T-helper 1 cell treated with Interleukin-12 subunit alpha and Interleukin-12 subunit beta and Interleukin-4 antibody, amounts not matched to agents 30 ng/mL and 1 ng/mL, for 36 hours (primary cell): ENCODE measurements at places on chromosomes 2 and 18. TPM values are rescaled to one million over a fixed set of nuclear protein-coding genes. Genes with fewer than 3 reads are reported as not detected.

Gene ACTR1B
- 83.2 and 84.6 TPM in 2 replicates for total RNA-seq

Gene PROC
- total RNA-seq = not detected in 2 replicates

Gene RAD51AP2
- not detected in 2 replicates for total RNA-seq

Gene RGPD4
- 0.05 TPM in 1 of 2 replicates, not detected in the other for total RNA-seq

Gene NFATC1
- total RNA-seq = 38.2 and 40.2 TPM in 2 replicates

Gene MBP
- 90.8 and 92.0 TPM in 2 replicates for total RNA-seq

Gene NEDD4L
- 4.3 and 4.6 TPM in 2 replicates for total RNA-seq

Gene GCFC2
- 26.3 and 30.2 TPM in 2 replicates for total RNA-seq

Gene TMEM87B
- 15.7 and 20.7 TPM in 2 replicates for total RNA-seq

Gene MARCO
- total RNA-seq = not detected in 2 replicates
